ENCODE measurements at places on chromosomes 16 and 17.
A peak's percentile ranks its signal among the peaks of the same experiment; 100 is the strongest.

- no peak for DNase-seq
Measured at GRCh38 chr17:81059026-81059425, 24.1 kb downstream of the BAIAP2 start.

- no peak for DNase-seq
Measured at GRCh38 chr17:15886804-15887203, 58.1 kb upstream of the ADORA2B start.

DNA sequence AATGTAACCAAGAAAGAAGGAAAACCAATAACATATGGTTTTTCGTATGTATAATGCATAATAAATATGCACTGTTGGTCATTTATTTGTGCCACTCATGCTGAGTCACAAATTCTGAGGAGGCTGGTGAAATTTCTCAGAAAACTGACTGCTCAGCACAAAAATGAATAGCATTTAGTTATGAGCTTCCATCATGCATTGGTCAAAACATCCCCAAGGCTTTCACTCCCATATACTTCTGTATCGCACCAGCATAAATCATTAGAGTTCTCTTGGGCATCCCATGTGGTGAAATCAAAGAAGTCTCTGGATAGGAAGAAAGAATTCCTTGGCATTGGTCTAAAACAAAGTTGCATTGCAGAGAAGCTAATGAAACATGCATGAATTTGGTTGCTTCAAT, 785.6 kb upstream of the CDH8 start:
- no peak for DNase-seq

GRCh38 chr17:79923974-79924638, 84.9 kb upstream of the CBX4 start:
- no peak for DNase-seq

GRCh38 chr16:46577988-46578579, 43.1 kb downstream of the SHCBP1 start:
- no peak for DNase-seq

DNA sequence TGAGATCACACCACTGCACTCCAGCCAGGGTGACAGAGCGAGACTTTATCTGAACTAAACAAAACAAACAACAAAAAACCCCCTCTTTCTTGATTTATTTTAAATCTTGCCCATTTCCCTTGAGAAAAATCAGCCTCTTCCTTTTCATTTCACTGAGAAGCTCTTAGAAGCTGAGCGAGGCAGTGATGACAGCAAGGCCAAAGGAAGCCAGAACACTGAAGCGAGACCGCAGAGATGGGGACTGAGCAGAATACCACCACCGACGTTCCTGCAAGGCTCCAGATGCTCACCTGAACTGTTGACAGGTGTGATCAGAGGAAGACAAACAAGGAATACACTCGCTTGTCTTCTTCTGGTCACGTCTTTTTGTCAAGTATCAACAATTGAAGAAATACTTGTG, 30.5 kb upstream of the IRF8 start:
- no peak for DNase-seq

GRCh38 chr17:80824549-80825470, 166.8 kb upstream of the CHMP6 start:
- DNase-seq = no peak

GRCh38 chr17:77345260-77345910, 204.6 kb downstream of the SEC14L1 start:
- DNase-seq = no peak

- no peak for DNase-seq
Measured at GRCh38 chr17:39450051-39450450, 1.0 kb downstream of the MED1 start.

DNA sequence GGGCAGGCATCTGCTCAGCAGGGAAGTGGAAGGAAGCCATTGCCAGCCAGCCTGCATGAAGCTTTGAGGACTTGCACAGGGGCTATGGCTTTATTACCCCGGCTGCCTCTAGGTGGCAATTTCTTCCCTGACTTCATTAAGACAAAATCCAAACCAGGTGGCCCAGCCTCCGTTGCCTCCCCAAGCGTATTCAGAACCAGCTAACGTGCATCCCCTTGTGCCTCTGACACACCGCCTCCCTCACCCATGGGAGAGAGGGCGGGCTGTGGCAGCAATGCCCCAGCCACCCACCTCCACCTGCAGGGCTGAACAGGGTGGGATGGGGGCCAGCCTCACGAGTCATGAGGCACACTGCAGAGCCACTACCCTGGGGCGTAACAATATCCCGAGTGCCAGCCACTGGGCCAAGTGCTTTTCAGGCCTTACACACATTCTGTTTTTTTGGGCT, 6.8 kb downstream of the KIFC3 start:
- no peak for DNase-seq

- no peak for DNase-seq
Measured at GRCh38 chr17:48310748-48311213, 119.2 kb downstream of the SKAP1 start.

DNA sequence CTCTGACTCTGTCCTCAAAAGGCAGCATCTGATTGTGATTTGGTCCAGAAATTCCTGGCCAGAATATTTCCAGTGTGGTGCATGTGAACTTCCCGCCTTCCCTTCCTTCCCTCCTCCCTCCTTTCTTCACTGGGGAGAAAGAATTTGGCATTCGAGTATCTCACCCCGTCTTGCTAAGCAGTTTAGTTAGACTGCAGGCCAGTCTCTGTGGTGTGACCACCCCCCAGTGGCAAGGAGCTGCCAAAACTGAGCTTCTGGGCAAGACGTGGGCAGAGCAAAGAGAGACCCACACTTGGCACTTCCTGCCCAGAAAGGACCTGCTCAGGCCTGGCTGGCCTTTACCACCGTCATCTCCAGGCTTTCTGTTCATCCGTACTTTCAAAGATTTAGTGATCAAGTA, 36.4 kb downstream of the SNX20 start:
- peak; percentile 16 for DNase-seq

DNA sequence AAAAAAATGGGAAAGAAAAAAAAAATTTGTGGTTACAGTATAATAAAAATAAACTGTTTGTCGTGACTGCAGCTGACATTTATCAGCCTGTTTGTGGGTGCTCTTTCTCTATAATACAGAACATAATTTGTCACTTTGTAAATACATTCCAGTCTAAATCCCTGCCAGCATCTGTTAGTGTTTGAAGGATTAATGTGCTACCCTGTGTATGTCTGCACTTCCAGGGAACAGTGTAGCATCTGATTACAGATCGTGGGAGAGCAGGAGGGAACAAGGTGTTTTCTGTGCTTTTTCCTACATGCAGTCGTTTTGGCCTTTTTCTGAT, 265.1 kb downstream of the WWOX start:
- no peak for DNase-seq

DNA sequence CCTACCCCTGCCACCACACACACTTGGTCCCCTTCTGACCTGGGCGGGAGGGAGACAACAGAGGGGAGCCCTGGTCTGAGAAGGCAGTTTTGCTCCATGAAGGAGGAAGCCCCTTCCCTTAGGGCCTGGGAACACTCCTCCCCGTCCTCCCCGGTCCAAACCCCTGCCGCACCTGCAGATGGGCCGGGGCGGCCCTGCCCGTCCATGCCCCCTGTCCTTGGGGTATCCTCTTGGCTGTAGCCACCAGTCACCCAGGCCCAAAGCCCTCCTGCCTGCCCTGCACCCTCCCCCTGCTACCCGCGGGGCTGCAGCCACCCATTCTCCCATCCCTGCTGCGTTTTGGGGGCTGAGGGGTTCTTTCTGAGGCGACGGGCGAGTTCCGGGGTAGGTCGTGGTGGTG, 33.9 kb downstream of the GSE1 start:
- DNase-seq = no peak

GRCh38 chr17:83183951-83184506, 104.6 kb downstream of the METRNL start:
- DNase-seq = no peak

DNA sequence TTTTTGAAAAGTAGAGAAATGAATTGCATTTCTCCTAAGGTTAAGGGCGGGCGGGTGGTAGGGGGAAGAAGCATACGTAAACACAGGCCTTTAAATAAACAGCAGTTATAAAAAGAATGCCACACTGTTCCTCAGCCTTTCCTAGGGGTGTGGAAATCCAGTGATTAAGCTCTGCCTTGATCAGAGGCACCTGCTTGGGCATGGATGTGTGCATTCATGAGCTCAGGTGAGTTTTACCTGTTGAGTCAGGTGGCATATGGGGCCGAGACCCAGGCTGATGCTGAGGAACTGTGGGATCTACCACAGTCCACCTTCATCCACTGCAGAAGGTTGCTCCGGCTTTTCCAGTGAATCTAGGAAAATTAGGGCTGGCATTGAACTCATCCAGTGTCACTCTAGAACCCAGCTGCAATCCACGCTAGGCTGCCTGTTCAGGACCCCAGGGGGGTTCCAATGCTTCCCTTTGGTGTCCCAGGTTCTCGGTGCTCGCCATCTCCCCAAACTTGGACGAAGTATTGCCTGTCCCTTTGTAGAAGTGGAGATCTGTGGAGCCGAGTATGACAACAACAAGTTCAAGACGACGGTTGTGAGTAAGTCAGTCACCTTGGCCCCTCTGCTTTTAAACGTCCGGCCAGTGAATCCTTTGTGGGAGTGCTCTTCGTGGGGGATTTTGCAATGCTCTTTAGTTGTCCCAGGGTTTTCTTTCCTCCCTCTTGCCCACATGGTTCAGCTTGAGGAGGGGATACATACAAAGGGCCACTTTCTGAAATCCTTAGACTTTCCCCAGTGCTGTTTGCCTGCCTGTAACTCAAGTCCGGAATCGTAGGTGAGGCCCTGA, 72.7 kb downstream of the SDR42E1 start:
- DNase-seq = no peak

GRCh38 chr17:58107306-58107705, 24.1 kb downstream of the DYNLL2 start:
- DNase-seq = no peak

DNA sequence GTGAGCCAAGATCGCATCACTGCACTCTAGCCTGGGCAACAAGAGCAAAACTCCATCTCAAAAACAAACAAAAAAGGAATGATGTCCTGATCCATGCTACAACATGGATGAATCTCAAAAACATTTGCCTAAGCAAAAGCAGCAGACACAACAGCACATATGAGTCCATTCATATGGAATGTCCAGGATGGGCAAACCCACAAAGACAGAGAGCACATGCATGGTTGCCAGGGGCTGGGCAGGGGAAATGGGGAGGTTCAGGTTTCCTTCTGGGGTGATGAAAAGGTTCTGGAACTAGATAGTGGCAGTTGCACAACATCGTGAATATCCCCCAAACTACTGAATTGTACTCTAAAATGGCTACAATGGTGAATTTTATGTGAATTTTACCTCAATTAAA, 35.3 kb upstream of the RAI1 start:
- no peak for DNase-seq

GRCh38 chr17:17782523-17783115, 54.2 kb downstream of the SREBF1 start:
- no peak for DNase-seq

DNA sequence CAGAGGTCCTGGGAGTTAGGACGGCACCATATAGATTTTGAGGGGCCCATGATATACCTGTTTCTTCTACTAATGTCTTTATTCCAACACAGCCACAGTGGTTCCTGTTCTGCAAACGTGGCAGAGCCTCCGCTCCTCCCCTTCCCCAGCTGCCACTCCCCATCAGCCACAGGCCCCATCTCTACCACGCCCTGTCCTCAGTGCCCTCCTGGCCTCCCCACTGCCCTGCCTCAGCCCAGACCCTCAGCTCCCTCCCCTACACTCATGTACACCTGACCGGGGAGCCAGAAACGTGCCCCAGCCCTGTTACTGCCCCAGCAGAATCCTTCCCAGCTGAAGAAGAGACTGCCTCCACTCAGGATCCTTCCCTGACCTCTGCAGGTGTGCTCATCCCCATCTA, 11.9 kb upstream of the RBFOX3 start:
- DNase-seq = no peak

DNA sequence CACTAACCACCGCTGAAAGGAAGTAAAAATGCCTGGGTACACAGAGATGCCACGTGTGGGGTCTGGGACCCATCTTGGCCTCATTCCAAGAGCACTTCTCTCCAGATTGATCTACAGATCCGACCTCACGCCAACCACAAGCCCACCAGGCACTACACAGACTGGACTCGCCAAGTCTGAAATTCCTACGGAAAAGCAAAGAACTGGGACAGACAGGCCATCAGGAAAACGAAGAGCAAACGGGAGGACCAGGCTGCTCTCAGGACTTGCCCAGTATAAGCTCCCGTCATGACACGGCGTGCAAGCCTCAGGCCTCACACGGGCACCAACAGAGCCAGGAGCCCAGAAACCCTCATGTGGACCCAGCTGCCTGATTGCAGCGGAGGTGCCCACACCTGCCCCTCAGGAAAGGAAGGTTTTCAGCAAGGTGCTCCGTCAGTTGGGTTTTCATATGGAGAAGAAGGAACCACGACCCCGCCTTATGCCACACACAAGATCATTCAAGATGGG, 20.1 kb upstream of the C16orf95 start:
- no peak for DNase-seq

- no peak for DNase-seq
Measured at GRCh38 chr16:86595983-86596605, 17.7 kb downstream of the FOXL1 start.
